ENCODE measurements at places on chromosomes 1 and 21. TPM values are rescaled to one million over a fixed set of nuclear protein-coding genes. Genes with fewer than 3 reads are reported as not detected.

Gene OR2L13
- not detected for total RNA-seq

GRCh38 chr1:165858967-165859845 is 31.8 kb downstream of the UCK2 start:
- H3K4me3 ChIP-seq = no peak overlapping the region
- H3K27me3 ChIP-seq = no peaks in the 10 kb centered on the region
- no peak for DNase-seq
- H3K27ac ChIP-seq = no peak overlapping the region

DNA sequence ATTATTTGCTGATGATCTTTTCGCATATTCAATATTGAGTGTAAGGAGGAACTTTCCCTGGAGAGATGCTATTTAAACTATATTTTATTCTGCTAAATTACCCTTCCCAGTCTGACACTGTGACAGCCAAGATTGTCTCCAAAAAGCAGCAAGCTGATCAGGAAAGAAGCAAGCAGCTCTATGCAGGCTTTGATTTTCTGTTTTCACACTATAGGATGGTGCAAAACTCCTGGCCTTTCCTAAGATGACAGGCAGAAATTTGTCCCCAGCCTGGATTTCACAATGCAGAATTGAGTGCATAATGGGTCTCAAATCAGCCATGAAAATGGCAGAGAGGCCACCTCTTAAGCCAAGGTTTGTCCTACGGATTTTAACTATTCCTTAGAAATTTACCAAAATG is 1.1 kb downstream of the SGIP1 start:
- no peak for DNase-seq
- H3K4me1 ChIP-seq = peaks cover 9% of the 10 kb centered on the region
- H3K36me3 ChIP-seq = peaks cover 6% of the 10 kb centered on the region

GRCh38 chr1:41589395-41589794 is 104.9 kb upstream of the EDN2 start:
- peaks cover 3% of the 10 kb centered on the region for H3K4me1 ChIP-seq
- no peaks in the 10 kb centered on the region for H3K36me3 ChIP-seq
- no peaks in the 10 kb centered on the region for H3K27me3 ChIP-seq
- H3K27ac ChIP-seq = no peak overlapping the region
- no peak for DNase-seq

GRCh38 chr1:154954541-154954940 is 1.4 kb downstream of the PBXIP1 start:
- H3K4me1 ChIP-seq = peaks cover 60% of the 10 kb centered on the region
- H3K4me3 ChIP-seq = peak overlapping the region; percentile 99
- H3K27me3 ChIP-seq = no peaks in the 10 kb centered on the region
- DNase-seq = no peak
- peaks cover 12% of the 10 kb centered on the region for H3K36me3 ChIP-seq
- H3K27ac ChIP-seq = peak overlapping the region; percentile 100

Data from T-helper 17 cell (primary cell).